ENCODE measurements at places on chromosomes 12 and 14.

GRCh38 chr12:58513301-58513834 lies 406.9 kb downstream of the LRIG3 start:
- no peak for DNase-seq

DNA sequence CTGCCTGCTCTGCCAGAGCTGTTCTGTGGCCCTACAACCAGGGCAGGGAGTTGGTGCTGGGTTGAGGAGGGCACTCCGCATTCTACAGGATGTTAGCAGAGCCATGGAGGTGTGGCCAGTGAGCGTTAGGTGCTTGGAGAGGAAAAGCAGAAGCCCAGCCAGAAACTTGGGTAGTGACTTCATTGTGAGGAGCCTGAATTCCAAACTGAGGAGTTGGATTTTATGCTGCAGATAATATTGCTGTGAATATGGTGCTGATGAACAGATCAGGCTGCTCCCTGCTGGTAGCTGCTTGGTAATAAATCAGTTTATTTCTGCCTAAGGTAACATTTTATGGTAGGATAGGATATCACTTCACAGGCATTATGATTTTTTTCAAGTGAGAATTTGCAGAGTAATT lies 7.1 kb upstream of the CCDC175 start:
- DNase-seq: no peak

- DNase-seq: no peak
Observed at GRCh38 chr14:23300687-23301223, 1.9 kb downstream of the PPP1R3E start.

DNA sequence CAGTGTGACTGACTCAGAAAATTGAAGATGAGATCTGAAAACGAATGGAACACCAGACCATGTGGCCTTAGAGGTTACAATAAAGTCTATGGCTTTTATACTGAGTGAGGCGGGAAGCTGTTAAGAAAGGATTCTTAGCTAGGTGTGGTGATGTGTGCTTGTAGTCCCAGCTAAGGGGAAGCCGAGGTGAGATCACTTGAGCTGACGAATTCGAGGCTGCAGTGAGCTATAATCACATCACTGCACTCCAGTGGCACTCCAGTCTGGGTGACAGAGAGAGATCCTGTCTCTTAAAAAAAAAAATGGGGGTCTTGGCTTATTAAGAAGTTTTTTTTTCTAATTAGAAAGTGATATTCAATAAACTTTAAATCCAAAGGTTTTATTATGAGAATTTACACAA lies 678.6 kb downstream of the TMTC2 start:
- no peak for DNase-seq

DNA sequence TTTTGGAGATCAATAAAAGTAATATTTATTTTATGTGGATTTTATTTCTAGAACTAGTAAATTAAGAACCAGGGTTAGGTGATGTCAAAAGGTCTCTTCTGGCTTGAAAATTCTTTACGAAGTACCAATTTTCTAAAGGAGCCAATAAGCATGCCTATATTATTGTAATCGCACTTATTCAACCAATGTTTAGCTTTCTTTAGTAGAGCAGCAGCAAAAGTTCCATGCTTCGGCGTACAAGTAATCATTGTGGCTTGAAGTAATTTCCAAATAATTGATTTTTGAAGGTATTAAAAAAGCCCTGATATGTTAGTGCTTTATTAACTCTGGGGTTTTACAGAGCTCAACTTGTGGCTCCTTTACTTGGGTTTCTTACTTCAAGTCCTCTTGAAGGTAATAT lies 3.4 kb downstream of the RMST start:
- DNase-seq: no peak

DNA sequence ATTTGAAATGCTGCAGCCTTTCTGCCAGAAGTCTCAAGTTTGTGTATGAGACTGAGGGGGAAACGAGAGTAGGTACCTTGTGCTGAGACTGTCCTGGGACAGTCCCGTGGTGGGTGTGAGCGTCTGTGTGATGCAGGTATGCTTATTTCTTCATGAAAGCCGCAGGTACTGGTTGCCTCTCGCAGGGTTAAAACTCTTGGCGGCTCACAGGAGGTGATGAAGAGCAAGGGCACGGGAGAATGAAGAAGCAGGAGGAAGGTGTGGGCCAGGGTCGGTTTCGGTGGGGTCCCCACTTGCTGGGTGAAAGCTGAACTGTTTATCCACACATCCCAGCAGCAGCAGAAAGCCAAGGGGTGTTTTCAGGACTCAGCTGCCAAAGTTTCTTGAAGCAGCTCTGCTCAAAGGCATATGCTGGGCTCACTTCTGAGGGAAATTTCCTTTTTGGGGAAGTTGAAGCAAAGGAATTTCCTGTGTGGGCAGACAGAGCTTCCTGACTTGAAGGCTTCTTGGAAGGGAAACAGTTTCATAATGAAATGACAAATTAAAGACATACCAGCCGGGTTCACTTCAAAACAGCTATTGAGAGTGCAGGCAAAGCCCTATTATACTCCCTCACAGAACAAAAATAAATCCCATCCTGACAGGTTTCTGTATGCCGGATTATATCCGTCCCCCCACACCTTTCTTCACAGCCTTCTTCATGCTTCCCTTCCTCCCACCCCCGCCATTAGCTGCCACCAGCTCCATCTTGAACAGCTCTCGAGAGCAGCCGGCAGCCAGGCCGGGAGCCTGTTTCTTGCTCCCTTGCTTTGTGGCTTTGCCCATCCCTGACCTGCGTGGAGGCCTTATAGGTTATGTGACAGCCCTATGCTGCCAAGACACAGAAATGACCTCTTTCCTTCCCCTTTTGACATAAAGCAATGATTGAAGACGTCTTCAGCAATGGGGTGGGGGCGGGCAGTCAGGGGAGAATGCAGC lies 116.6 kb downstream of the ETV6 start:
- DNase-seq: peak; percentile 62

DNA sequence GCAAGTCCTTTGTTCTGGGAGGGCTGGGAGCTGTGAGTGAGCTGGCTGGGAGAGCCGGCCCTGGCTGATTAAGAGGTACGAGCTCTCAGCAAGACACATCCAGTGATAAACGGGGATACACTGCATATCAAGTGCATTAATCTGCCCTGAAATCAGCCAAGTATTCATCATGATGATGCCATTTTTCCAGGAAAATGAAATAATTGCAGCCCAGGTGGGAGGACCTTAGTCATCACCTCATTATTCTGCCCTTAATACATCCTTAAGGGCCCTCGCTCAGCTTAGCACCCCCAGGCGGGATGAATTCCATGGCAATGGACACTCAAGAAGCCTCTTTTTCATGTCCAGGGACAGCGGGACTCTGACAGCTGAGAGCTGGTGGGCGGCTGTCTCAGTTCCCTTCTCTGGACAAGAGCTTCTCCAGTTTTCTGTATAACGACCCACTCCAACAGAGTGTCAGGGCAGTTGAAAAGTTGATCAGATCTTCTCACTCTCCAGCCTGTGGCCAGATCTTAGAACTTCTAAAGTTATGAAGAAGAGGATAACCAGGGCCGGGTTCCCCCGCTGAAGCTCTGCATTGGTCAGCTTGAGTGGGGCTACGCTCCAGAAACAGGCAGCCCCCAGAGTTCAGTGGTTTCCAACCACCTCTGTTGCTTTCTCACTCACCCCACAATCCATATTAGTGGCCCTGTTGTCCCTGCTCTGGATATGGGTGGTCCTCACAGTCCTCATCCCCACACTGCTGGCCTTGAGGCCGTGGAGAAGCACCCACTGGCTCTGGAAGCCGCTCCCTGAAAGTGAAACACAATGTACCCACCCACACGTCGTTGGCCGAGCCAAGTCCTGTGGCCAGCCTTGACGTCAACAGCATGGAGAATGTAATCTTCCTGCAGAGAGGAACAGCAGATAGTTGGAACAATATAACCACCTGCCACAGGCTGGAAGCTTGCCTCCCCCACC lies 306.2 kb upstream of the DIO3 start:
- DNase-seq: no peak

- DNase-seq: no peak
Observed at GRCh38 chr12:44875417-44875953, 630 bp downstream of the NELL2 start.

DNA sequence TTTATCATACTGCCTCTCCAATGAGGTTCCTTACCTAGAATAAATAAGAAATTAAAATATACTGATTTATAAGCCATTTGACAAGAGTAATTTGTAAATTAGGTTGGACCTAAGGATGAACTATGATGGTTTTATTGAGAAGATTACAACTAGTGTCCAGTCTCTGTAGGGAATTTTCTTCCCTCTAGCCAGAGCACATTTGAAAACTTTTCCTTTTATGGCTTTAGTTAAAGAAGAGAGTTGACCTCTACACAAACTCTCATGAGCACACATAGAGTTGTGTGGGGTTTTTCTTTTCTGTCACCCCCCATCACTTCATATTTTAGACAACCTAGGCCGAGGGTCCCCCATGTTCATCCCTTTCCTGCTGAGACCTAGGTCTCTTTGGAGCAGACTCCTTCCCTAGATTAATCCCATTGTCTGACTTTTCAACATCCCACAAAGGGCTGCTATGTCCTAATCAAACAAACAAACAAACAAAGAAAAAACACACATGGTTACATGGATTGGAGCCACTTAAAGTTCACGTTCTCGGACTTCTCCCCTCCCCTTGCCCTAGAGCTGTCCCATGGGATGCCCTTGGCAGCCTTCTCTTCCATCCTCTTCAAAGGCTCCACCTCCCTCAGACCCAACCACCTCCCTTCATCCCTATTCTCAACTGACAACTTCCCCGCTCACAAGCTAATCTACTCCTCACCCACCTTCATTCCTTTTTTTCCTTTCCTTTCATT lies 40.7 kb downstream of the GPR135 start:
- no peak for DNase-seq

GRCh38 chr12:47843226-47843980 lies 23.7 kb upstream of the HDAC7 start:
- no peak for DNase-seq

DNA sequence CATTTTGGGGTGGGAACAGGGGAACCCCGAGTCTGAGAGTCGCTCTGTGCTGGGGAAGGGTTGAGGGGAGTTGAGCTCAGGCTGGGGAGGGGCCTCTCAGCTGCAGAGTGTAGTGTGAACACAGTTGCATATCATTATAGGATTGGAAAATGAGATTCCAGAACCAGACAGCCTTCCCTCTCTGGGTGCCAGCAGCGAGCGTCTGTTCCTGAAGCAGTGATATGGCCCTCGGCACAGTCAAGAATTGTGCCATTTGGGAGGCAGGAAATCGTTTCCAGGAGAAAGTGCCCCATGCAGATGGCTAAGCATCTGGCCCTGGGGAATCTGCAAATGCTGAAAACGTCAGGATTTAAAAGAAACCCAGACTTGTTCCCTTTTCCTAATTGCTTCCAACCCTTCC lies 70.4 kb upstream of the SFSWAP start:
- DNase-seq: no peak

DNA sequence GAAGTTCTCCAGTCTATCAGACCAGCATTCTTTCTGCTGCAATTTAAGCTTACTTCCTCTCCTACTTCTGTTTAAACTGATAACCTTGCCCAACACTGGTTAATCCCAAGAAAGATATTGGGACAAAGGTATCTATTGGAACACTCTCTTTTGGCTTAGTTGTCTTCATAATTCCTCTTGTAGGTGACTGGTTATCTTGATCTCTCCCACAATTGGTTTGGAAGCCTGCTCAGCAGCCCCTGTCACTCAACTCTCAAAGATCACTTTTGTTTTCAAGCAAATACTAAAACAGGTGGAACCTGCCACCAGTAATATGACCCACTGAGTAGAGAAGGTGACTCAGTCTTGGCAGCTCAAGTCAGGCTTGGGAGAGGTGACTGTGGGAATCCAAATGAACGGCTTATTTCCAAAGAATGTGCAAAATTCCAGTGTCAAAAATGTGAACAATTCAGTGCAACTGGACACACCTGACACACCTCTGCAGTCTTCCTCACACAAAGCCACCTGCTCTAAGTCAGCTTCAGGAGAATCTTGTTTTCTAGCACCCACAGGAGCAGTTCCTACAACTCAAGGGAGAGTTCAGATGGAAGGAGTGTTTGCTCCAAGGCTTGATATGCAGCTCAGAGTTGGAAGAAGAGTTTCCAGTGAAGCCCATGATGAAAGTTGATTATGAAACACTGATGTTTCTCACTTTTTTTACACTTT lies 83.2 kb upstream of the SLC38A2 start:
- no peak for DNase-seq

GRCh38 chr14:65260786-65261185 lies 151.7 kb upstream of the FUT8 start:
- DNase-seq: no peak
